Activated CD4-positive, alpha-beta memory T cell treated with anti-CD3 and anti-CD28 coated beads for 36 hours (primary cell): ENCODE measurements at places on chromosomes 13 and 19. TPM values are rescaled to one million over a fixed set of nuclear protein-coding genes. Genes with fewer than 3 reads are reported as not detected.
A peak's percentile ranks its signal among the peaks of the same experiment; 100 is the strongest.

Gene SERPINE3
- not detected for total RNA-seq

Gene LHB
- 0.48 TPM for total RNA-seq

Gene ZNF578
- 0.56 TPM for total RNA-seq

Gene F7
- 0.29 TPM for total RNA-seq

Gene MAP3K10
- total RNA-seq, result 11.0 TPM

Gene ATF5
- 25.8 TPM for total RNA-seq

DNA sequence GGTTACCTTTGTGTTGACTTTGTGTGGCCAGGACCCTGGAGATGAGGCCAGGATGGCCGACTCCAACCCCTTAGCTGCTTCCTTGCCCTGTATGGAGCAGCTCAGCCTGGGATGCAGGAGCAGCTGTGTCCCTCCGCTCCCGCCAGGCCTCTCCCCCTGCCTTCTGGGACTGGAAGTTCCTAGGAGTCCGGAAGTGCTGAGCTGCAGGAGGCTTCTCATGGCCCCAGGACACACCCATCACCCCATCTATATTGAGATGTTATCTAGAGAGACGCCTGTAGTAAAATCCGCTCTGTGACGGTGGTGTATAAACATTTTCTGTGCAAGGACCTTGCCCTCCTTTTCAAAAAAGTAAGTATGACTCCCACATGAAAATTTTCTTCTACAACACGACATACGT lies 27.0 kb downstream of the WTIP start:
- H3K27me3 ChIP-seq, result peaks cover 5% of the 10 kb centered on the region
- no peak overlapping the region for H3K27ac ChIP-seq
- DNase-seq, result no peak
- H3K36me3 ChIP-seq, result peaks cover 4% of the 10 kb centered on the region

GRCh38 chr19:1468821-1469254 lies 10.2 kb downstream of the C19orf25 start:
- H3K4me3 ChIP-seq, result peak overlapping the region; percentile 8
- no peaks in the 10 kb centered on the region for H3K36me3 ChIP-seq
- no peak overlapping the region for H3K27ac ChIP-seq
- H3K4me1 ChIP-seq, result peaks cover 9% of the 10 kb centered on the region

DNA sequence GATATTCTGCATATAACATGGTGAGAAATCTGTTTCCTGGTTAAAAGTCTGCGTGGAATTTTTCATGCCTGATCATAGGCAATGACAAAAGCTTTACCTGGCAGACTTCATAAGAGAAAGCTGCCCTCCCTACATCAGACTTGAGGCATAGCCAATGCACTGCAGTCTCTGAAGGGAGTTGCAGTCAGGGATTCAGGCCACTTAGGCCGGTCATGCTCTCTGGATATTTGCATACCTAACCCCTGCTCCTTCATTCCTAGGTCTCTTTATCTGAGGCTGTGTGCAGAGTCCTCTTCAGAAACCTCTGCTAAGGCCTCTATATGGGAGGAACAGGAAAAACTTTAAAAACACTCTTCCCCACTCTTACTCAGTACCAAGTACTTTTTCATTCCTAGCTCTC lies 287.4 kb downstream of the PCDH17 start:
- no peak for DNase-seq
- H3K4me3 ChIP-seq, result no peak overlapping the region
- no peaks in the 10 kb centered on the region for H3K4me1 ChIP-seq
